ENCODE measurements at places on chromosomes 7 and 10. TPM values are rescaled to one million over a fixed set of nuclear protein-coding genes. Genes with fewer than 3 reads are reported as not detected.

DNA sequence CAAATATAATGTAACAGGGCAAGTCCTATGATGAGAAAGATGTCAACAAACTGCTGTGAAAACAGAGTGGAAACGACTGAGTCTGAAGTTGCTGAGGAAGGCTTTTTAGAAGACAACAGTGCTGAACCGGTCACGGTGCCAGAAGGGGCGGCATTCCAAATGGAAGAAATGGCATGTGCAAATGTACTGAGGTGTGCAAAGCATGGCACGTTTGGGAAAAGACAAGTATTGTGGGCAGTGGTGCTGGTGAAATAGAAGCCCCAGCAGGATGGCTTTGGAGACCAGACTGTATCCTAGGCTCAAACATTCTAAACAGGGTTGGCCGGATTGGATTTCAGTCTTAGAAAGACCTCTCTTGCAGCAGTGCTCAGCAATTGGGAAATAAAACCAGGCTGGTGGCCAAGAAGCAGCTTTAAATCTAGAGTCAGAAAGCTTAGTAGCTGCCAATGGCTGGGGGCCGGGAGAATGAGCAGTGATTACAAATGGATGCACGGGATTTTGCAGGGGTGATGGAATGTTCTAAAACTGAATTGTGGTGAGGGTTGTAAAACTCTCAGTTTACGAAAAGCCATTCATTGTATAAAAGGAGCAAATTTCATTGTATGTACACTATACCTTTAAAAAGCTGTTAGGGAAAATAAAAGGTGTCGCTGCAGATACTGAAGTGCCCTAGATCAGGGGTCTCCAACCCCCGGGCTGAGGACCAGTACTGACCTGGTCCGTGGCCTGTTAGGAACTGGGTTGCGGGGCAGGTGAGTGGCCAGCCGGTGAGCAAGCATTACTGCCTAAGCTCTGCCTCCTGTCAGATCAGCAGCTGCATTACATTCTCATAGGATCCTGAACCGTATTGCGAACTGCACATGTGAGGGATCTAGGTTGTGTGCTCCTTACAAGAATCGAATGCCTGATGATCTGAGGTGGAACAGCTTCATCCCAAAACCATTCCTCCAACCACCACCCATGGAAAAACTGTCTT is 141.6 kb downstream of the HIBADH start:
- no peak for ATAC-seq

DNA sequence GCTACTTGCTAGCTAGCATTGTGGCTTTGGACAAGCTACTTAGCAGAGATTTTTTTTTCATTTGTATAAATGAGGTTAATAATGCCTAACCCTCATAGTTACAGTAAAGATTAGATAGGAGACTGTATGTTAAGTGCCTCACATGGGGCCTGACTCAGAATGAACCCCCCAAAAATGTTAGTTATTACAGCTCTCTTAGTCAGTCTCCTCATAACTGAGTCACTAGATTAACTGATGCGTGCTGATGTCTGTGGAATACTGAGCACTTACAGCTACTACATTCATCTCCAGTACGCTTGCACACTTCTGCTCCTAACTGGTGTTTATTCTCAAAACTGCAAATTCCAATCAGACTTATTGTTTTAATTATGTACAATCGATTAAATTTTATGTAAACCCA is 315.3 kb downstream of the SNX13 start:
- peak; percentile 55 for ATAC-seq

DNA sequence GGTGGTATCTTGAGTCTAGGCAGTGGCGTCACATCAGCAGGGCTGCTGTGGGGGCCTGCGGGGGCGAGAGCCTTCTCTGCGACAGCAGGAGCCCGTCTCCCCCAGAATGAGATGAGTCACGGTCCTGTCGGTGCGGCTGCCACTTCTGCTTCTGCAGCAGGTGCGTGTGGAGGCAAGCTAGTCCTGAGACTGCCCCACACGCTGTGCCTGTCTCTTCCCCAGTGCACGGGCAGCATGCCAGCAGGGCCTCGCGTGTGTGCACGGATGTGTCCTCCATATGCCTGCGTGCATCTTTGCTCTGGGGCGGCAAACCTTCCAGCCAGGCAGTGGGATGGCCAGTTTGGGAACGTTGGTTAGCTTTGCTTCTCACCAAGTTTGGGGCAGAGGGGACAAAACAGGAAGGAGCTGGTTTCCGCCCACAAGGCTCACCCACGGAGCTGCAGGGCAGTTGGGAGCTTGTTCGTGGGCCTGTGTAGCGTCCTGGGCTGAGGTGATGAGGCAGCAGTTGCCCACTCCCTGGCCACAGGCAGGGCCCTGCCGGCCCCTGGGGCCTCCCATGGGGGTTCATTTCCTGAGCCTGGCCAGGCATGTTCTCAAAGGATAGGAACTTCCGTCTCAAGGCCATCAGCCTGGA is 60.8 kb upstream of the PPIF start:
- peak; percentile 80 for ATAC-seq

GRCh38 chr7:11281953-11282352 is 308.3 kb downstream of the PHF14 start:
- ATAC-seq, result no peak

Gene HMX2
- 0.19 TPM for total RNA-seq

Gene PRLHR
- not detected for total RNA-seq

Gene RGR
- not detected for total RNA-seq
